Aorta (tissue), 5 donors: ENCODE measurements at places on chromosomes 5 and 9. TPM values are rescaled to one million over a fixed set of nuclear protein-coding genes. Genes with fewer than 3 reads are reported as not detected.

GRCh38 chr5:10049858-10050455, 199.7 kb downstream of the ATPSCKMT start:
- no peak overlapping the region for H3K27ac ChIP-seq
- DNase-seq = no peak
- H3K36me3 ChIP-seq = no peaks in the 10 kb centered on the region
- no peaks in the 10 kb centered on the region for H3K4me1 ChIP-seq

DNA sequence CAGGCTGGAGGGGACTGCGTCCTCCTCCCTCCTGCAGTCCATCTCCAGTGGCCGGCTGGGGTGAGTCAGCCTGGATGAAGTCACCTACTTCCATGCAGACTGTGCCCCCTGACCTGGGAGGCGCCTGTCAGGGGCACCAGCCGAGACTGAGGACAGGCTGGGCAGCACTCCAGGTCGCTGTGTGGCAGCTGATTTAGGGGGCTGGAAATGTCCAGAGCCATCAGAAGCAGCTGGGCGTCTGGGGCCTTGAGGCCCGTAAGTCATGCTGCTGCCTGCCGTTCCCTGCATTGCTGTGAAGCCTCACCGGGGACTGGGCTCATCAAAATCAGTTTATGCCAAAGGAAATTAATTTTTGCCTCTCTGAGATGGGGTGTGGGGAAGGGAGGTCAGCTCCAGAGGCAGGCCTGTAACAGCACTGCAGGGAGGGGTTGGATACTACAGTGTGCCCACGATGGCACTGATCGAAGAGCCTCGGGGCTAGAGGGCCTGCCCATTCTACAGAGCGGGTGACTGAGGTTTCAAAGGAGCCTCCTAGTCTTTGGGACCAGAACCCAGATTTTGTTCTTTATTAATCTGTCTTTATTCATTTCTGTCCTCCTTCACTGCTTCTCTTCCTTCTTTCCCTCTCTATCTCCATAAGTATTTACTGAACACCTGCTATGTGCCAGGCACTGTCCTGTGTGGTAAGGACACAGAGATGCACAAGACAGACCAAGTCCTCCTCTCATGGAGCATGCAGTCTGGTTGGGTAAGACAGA, 70.4 kb upstream of the PSD2 start:
- H3K4me3 ChIP-seq = no peak overlapping the region
- peak; percentile 86 for DNase-seq
- no peaks in the 10 kb centered on the region for H3K4me1 ChIP-seq

Gene LRRC19
- not detected for total RNA-seq

Gene PCDHB12
- total RNA-seq = 6.7 TPM

Gene WDR38
- not detected for total RNA-seq

GRCh38 chr5:14551211-14551610, 30.4 kb upstream of the OTULINL start:
- DNase-seq = no peak
- no peaks in the 10 kb centered on the region for H3K4me1 ChIP-seq
- H3K4me3 ChIP-seq = no peak overlapping the region
- no peaks in the 10 kb centered on the region for H3K27me3 ChIP-seq

- H3K27ac ChIP-seq = no peak overlapping the region
- H3K4me1 ChIP-seq = no peaks in the 10 kb centered on the region
- no peak for DNase-seq
- no peaks in the 10 kb centered on the region for H3K27me3 ChIP-seq
- no peaks in the 10 kb centered on the region for H3K36me3 ChIP-seq
- no peak overlapping the region for H3K4me3 ChIP-seq
Measured at GRCh38 chr5:159814805-159815585, 101.3 kb upstream of the ADRA1B start.

- no peaks in the 10 kb centered on the region for H3K27me3 ChIP-seq
- DNase-seq = no peak
- no peak overlapping the region for H3K4me3 ChIP-seq
- no peaks in the 10 kb centered on the region for H3K4me1 ChIP-seq
Measured at GRCh38 chr5:125316391-125316790, 570.0 kb upstream of the ZNF608 start.

- no peak for DNase-seq
- H3K36me3 ChIP-seq = no peaks in the 10 kb centered on the region
- no peaks in the 10 kb centered on the region for H3K27me3 ChIP-seq
Measured at GRCh38 chr9:79672236-79672635, 100.5 kb downstream of the TLE4 start.

GRCh38 chr9:88952086-88952615, 39.1 kb upstream of the S1PR3 start:
- H3K4me1 ChIP-seq = no peaks in the 10 kb centered on the region
- no peak overlapping the region for H3K4me3 ChIP-seq
- H3K27me3 ChIP-seq = no peaks in the 10 kb centered on the region
- no peaks in the 10 kb centered on the region for H3K36me3 ChIP-seq
- no peak for DNase-seq

Gene LRSAM1
- 27.8 TPM for total RNA-seq

DNA sequence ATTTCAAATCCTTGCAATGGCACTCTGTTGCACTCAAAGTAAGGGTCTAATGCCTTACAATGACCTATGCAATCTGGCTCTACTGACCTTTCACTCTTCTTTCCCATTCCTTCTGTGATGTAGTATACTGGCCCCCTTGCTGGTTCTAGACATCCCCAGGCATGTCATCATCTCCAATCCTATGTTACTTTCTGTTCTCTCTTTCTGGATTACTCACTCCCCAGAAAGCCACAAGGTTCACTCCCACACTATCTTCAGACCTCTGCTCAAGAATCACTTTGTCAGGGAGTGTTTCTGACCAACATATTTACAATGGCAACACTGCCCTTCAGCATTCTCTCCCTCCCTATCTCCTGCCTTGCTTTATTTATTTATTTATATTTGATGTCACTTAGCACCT, 802.2 kb upstream of the WWC1 start:
- no peak overlapping the region for H3K4me3 ChIP-seq
- H3K4me1 ChIP-seq = no peaks in the 10 kb centered on the region
- DNase-seq = no peak

DNA sequence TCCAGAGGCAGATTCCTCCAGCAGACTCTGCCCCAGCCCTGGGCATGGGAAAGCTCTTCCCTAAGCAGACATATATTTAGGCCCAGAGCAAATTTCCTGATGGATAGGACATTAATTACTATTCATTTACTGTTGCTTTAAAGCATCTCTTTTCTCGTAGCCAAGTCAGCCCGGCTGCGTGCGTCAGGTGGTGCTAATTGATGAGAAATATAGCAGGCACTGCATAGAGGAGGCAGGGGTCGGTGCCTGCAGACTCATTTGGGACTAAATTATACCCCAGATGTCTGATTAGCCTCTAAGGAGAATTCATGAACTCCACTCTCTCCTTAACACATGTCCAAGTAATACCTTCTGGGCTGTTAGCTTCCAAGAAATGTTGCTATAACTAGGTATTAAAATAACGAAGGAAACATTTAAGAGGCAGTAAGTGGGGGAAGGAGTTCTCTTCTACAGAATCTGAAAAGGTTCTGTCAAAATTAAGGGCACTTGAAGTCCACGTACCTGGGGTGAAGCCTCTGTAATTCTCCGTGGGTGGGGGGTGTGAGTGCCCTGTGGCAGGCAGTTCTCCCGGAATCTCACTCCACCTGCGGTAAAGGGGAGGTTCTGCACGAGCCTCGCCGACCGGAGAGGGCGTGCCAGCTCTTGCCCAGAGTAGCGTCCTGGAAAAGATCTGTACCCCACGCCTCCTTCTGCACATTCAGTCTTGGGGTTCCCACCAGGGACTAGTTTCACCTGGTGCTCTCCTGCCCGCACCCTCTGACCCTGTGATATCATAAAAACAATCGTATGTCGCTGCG, 115.9 kb upstream of the FCN2 start:
- no peak for DNase-seq
- H3K27me3 ChIP-seq = no peaks in the 10 kb centered on the region
- H3K4me3 ChIP-seq = no peak overlapping the region
- H3K36me3 ChIP-seq = peaks cover 3% of the 10 kb centered on the region
- H3K4me1 ChIP-seq = no peaks in the 10 kb centered on the region

DNA sequence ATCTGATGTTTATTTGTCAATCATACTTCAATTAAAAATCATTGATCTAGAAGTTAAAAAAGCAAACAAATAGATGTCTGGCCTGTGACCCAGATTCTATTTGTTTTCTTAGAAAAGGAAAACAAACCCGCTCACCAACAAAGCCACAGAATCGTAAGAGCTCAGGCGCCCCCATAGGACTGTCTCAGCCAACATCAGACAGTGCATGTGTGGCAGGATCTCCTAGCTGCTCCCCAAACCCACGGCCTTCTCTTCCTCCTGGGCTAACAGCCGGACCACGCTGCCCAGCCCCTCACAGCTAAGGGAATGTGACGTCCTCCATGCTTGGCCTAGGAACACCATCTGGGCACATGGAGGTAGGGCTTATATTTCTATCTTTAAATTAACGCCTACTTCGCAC, 19.4 kb downstream of the OR2Y1 start:
- no peak overlapping the region for H3K4me3 ChIP-seq
- no peak overlapping the region for H3K27ac ChIP-seq
- DNase-seq = no peak
- no peaks in the 10 kb centered on the region for H3K27me3 ChIP-seq
- H3K36me3 ChIP-seq = no peaks in the 10 kb centered on the region
- no peaks in the 10 kb centered on the region for H3K4me1 ChIP-seq
